ENCODE measurements at places on chromosomes 12 and 14.

DNA sequence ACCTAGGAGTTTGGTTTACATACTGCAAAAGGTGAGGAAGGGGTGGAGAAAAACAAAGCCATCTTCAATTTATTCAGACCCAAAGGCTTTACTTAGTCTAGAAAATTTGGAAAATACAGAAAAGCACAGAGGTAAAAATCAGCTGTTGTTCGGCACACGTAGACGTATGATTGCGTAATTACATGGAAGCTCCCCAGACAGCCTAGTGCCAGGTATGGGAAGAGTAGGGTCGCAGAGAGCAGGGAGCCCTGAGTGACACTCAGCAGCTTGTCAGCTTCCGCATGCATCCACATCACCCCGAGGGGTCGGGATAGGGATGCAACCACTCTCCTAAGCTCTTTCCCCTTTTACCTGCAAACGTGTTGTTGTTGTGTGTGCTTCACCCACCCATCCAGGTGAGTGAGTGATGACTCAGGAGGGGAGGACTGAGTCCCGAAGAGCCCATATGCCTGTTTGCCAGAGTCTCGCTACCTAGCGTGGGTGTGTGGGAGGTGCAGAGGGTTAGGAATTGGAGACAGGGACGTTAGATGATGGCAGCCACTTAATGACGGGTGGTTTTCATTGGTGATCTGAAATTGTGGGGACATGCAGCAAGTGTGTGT is 20.1 kb downstream of the PIWIL1 start:
- DNase-seq: no peak

- DNase-seq: no peak
Measured at GRCh38 chr14:35240231-35240630, 52.0 kb upstream of the PSMA6 start.

DNA sequence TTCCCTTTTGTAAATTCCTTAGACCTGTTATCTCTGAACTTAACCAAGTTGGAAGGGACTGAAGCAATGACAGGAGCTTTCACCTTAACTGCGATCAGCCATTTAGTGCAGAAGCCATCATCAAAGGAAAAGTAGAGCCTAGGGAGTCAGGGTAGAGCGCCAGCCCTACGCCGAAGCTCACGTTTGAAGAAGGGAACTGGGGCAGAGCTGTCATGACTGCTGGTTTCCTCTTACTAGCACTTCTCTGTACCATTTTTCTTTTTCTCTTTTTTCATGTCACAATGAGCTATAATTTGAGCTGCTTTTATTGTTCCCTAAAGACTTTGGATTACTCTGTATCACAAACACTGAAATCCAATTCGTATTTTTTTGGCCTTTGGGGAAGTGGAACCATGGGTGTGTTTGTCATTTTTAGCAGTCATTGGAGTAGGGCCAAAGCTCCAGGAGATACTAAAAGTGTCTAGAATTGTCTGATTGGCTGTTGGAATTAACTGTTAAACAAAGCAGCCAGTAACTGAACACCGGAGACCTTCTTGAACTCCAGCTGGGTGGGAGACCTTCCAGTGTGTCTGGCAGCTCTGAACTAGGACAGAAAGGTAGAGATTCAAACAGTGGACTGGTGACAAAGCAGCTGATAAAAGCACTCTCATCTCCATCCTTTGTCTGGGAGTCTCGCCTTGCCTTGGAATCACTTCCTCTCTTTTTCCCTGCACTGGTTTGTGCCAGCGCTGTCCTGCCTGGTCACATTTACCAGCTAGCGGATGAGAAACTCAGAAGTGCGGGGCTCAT is 9.1 kb downstream of the MTRFR start:
- no peak for DNase-seq

GRCh38 chr12:97555547-97556187 is 93.1 kb downstream of the RMST start:
- DNase-seq: no peak

DNA sequence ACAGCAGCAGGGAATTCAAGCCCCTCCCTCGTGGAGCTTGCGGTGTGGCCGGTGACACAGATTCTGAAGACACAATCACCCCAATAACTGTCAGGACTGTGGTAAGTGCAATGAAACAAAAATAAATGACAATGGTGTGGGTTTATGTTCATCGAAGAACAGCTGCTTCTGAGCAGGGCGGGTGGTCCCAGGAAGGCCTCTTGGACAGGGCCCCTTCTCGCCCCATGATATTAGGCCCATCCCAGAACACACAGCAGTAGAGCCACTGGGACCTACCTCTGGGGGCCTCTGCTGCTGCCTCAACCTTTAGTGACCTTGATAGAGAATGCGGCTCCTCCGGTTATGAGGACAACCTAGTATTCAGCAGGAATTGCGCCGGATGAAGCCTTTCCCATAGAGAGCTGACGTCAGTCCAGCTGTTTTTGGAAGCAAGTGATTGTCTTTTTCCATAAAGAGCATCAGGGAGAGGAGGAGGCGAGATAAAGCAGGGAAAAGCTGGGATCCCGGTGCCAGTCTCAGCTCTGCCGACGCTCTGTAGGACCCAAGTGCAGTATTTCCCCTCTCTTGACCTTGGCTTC is 84.1 kb upstream of the BCL11B start:
- no peak for DNase-seq

DNA sequence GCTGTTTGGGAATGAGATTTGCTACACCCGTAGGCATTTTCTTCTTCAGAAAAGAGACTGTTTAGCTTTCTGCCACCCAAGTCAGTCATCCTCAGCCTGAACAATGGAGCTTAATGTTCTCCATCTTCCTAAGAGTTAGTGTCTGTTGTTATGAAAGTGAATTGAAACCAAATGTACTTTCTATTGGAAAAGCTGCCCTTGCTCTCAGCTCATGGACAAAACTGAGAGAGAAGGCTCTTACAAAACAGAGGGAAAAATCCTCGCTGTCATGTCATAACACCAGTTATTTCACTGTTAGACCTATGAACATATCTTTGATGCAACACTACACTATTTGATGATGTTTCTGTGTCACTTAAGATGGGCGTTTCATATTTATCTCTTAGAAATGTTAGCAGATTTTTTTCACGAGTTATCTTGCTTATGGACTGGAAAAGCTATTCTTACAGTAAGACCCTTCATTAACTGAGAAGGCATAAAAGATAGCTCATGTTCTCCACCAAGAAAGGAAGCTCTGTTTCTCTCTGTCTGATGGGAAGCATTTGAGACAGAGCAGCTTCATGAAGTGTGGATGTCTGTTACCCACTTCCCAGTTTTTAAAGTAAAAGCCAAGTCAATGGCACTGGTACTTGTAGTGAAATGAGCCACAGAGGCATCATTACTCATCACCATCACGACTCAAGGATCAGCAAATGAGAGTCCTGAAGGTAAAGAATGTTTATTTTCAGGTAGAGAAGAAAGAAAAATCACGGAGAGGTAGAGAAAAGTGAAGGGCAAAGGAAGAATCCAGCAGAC is 483.9 kb downstream of the ZFP36L1 start:
- no peak for DNase-seq
